Chondrocyte (in vitro differentiated cells): ENCODE measurements at places on chromosomes 7 and 10. TPM values are rescaled to one million over a fixed set of nuclear protein-coding genes. Genes with fewer than 3 reads are reported as not detected.

GPAM gene
- total RNA-seq = 10.8 to 14.1 TPM (median 11.1 TPM) in 3 replicates

ASB4 gene
- total RNA-seq = not detected in 3 replicates

GRCh38 chr7:79199961-79200360 lies 253.5 kb downstream of the MAGI2 start:
- DNase-seq = no peak
- H3K27ac ChIP-seq = no peak overlapping the region
- H3K36me3 ChIP-seq = no peaks in the 10 kb centered on the region
- H3K4me3 ChIP-seq = no peak overlapping the region

DNA sequence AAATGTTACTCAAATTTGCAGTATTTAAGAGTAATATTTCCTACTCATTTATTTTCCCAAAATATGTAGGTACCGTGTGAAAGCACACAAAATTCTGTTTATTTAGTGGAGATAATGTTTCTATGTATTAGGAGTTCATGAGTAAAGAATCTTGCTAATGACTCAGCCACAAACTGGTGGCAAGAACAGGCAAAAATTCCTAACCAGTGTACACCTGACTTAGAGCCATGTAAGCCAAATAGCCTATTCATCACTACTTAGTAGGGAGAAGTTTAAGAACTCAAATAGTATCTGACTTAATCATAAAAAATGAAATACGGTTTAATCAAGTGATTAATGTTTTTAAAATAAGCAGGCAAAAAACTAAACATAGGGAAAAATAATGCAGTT lies 169.0 kb downstream of the SRPK2 start:
- H3K27ac ChIP-seq = peak overlapping the region; percentile 43
- DNase-seq = no peak
- peaks cover 53% of the 10 kb centered on the region for H3K4me1 ChIP-seq

GRCh38 chr7:81256991-81257390 lies 338.1 kb upstream of the SEMA3C start:
- no peaks in the 10 kb centered on the region for H3K4me1 ChIP-seq
- H3K27ac ChIP-seq = no peak overlapping the region
- H3K27me3 ChIP-seq = no peaks in the 10 kb centered on the region
- H3K4me3 ChIP-seq = no peak overlapping the region
- peaks cover 11% of the 10 kb centered on the region for H3K36me3 ChIP-seq

- H3K27ac ChIP-seq = peak overlapping the region; percentile 99
- no peaks in the 10 kb centered on the region for H3K36me3 ChIP-seq
- peak; percentile 58 for DNase-seq
- H3K27me3 ChIP-seq = no peaks in the 10 kb centered on the region
- peak overlapping the region; percentile 99 for H3K4me3 ChIP-seq
Observed at GRCh38 chr7:122143376-122143750, 686 bp downstream of the AASS start.
